Substantia nigra (tissue), 51 donors: ENCODE measurements at places on chromosomes 5 and 9.

DNA sequence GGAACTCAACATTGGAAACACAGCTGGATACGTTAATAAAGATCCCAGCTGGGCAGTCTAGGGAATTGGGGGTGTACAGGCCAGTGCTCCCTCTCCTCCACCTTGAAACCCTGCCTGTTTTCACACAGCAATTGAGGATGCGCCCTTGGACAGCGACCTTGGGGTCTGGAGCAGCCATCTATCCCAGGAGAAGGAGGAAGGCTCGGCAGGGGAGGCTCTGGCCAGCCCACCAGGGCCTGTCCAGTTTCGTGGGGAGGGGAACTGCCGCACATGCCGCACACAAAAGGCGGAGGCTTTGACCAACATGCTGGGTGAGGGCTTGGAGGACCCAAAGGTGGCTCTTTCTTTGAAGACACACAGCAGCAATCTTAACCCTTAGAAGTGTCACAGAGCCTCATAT lies 1.4 kb downstream of the COL23A1 start:
- no peak for DNase-seq

GRCh38 chr9:5448461-5449435 lies 1.6 kb upstream of the CD274 start:
- DNase-seq = no peak

DNA sequence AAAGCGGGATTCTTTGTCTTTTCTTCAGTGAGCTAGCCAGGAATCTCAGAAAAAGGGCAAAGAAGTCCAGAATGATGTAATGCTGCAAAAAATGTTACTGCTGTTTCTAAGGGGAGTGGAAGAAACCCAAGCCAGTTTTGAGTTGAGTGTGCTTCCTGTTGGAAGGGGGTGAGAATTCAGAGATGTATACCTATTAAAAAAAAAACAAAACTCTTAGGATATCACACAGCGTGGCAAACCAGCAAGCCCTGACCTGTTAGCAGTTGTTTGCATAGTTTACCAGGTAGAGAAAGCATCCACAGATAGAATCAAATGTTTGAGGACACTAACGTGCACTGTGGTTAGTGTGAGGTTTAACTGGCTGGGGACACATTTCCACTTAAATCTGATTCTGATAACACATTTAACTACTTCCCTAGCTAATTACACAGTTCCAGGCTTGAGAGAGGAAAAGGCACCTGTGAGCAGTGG lies 11.4 kb downstream of the BASP1 start:
- DNase-seq = no peak

DNA sequence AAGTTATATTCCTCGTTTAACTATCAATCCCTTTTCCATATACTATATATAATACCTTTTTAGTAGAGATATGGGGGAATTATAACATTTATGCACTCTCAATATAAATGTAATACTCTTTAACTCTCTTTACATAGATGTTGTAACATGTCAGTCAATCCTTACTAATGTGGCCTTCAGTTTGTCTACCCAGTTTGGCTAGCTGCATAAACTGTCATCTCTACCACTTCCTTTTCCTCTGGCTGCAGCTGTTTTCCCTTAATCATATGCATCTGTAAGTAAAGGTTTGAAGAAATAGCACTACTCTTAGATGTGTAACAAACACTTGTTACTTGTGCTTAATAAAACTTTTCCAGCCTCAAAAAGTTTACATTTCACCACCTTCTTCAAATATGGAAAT lies 13.4 kb downstream of the ABHD17B start:
- DNase-seq = no peak

- no peak for DNase-seq
Measured at GRCh38 chr9:133051281-133051900, 10.4 kb upstream of the CEL start.

GRCh38 chr5:75524071-75524470 lies 12.4 kb downstream of the POLK start:
- DNase-seq = no peak
